CD4-positive, alpha-beta T cell treated with Interleukin-1 beta for 1 hour (primary cell): ENCODE measurements at places on chromosomes 1 and 21.

GRCh38 chr1:108955881-108956280 lies 7.4 kb downstream of the CLCC1 start:
- DNase-seq = no peak

GRCh38 chr21:27359141-27359540 lies 392.3 kb upstream of the ADAMTS5 start:
- no peak for DNase-seq

DNA sequence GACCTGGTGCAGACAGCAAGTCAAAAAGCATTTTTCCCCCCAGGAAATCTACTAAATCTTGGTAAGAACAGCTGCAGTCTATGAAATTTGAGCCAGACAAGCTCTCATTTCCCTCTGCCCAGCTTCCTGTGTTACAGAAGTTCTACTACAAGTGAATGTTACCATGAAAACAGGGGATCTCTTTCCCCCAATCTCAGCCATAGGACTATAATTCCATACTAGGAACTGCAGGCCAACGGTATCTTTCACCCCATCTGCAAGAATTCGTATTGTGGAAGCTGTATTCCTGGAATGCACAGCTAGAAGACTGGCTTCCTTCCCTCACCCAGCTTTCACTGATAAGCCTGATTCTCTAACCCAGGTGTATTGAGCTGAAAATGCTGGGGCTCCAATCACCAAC lies 1655.4 kb downstream of the BRINP3 start:
- DNase-seq = no peak

DNA sequence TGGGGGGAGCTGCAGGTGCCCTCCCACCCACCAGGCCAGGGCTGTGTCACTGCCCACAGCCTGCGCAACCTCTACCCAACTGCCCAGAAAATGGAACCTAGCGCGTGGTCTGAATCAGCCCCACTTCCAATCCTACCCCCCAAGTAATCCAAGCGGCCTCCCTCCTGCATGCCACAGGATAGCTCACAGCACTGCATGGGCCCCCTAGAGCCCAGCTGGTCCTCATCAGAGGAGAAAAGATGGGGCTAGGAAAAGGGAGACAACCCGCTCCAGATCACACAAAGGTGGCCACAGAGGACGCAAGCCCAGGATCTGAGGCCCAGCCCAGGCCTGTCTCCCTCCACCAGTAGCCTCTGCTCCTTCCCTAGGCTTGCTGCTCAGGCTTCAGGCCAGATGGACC lies 6.2 kb downstream of the ADGRB2 start:
- no peak for DNase-seq

DNA sequence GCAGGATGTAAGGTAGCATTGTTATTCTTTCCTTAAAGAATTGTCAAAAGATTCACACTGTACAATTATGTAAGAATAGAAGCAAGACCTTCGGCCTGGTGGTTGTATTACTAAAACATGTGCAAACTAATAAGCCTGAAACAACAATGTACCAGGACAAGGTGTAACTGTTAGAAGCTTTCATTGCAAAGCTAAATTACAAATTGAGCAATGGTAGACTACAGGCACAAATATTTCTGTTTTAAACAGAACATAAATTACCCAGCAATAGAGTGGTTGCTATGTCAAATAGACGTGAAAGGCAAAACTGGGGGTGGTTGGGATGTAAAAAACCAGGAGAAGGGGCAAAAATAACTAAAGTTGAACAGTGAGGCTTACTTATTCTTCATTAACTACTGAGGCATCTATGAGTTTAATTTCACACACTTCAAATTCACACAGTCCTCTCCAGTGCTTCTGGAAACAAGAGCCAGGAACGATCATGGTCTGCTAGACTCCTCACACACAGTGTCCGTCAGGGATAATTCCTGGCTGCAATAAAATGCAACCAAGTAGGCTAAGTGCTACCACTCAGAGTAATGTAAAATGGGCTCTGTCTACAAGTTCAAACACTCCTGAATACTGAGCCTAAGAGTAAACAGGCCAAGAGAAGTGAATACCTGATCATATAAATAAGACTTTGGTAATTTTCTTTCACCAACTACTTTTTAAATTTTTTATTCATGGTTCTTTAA lies 39.3 kb upstream of the C1orf198 start:
- DNase-seq = no peak

GRCh38 chr21:14797543-14797942 lies 251.4 kb upstream of the SAMSN1 start:
- DNase-seq = no peak

DNA sequence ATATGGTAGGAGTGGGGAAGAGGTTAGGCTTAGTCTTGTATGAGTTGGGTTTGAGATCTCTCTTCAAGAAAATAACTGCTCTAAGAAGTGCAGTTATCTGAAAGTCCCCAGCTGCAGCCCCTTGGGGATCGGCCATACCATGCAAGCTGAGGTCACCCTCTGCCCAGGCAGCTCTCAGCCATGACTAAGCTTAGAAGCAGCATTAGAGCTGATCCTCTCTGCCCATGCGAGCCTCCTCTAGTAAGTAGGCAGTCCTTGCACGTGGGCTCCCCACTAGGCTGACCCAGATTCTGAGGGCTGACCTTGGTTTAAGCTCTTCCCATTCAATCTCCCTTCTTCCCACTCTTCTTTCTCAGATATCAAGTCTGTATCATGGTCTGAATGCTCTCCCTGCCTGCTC lies 121.0 kb upstream of the UBE2U start:
- no peak for DNase-seq

GRCh38 chr21:33840771-33841170 lies 74.8 kb downstream of the ATP5PO start:
- DNase-seq = no peak

GRCh38 chr1:40842207-40842606 lies 20.0 kb downstream of the CITED4 start:
- no peak for DNase-seq
